CD4-positive, alpha-beta T cell treated with Interleukin-4 for 4 hours (primary cell): ENCODE measurements at places on chromosomes 1 and 21.

- no peak for DNase-seq
Measured at GRCh38 chr1:44787506-44787905, 464 bp downstream of the BEST4 start.

DNA sequence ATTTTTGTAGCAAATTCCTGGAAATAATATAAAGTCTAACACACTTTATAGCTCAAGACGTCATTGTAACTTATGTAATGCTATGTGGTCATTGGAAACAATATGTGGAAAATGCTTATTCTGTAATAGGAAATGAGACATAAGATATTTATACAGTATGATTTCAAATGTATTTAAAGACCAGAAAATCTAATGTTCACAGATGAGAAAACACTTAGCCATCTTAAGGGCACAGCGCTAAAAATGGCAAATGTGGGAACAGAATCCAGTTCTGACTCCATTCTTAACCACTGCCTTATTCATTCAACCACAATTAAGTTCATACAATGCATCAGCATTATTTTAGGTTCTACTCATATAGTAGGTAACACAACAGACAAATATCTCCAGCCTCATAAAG, 12.5 kb downstream of the CSDE1 start:
- no peak for DNase-seq

DNA sequence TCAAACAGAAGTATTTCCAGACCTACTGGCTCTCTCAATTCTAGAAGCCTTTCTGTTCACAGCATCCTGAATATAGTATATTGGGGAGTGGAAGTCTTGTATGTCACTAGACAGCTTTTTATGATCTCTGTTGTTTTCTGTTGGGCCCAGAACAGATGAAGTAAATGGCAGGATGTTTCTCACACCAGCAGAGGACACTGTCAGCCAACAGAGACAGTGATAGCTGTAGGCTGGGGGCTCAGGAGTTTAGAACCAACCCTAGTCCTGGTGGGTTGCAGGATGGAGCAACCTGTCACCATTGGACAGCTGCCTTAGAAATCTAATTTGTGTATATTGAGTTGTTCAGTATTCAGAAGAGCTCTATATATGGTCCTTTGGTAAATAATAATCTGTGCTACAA, 16.9 kb downstream of the AGO1 start:
- DNase-seq, result no peak

GRCh38 chr1:119674111-119674526, 26.1 kb upstream of the ZNF697 start:
- DNase-seq, result no peak

DNA sequence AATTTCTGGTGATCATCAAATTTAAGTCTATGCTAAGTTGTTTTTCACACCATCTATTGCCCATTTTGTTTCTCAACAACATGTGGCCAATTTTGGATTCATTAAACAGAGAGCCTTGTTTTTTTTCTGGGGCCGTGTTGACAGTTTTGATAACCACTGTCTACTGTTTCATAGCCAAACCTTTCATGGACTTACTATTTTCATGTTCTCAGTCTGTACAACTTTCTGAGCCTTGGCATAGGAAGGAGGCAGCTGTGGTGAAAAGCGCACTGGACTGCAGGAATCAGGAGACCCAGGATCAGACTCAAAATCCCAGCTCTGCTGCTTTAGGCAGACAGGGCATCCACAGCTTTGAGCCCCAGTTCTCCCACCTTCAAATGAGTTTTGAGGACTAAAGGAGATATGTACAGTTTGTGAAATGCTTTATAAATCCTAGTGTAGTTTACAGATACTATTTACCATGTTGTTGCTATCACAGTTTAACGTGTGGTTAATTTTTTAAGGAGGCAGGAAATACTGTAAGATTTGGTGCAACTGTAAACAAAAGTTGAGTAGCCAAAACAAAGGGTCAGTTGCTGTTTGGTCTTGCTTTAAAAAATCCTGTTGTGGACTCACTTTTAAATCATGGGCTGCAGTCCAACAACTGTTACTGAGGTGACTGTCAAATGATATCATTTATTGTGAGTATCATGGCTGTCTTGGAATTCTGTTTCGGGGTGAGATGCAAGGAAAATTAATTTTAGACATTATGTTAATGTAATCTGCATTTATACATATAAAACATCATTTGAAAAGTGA, 2.9 kb downstream of the MACO1 start:
- DNase-seq, result no peak

- no peak for DNase-seq
Measured at GRCh38 chr1:225434046-225434445, 6.2 kb upstream of the LBR start.

DNA sequence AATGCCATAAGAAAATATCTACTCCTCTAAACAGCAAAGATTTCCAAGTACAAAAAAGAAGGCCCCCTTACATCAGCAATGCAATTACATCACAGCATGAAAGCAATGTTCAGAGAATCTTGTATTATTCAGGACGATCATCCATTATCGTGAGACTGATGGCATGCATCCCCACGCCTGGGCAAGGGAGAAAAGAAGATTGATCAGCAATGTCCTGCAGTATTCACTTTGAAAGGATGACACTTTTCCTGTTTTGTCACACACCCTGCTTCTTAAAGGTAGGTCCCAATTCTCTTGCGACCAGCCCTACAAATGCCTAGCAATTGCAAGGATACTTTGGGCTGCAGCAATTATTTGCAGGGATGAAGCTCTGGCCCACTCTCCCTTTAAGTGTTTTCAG, 108.7 kb downstream of the TOMM20 start:
- DNase-seq, result no peak

DNA sequence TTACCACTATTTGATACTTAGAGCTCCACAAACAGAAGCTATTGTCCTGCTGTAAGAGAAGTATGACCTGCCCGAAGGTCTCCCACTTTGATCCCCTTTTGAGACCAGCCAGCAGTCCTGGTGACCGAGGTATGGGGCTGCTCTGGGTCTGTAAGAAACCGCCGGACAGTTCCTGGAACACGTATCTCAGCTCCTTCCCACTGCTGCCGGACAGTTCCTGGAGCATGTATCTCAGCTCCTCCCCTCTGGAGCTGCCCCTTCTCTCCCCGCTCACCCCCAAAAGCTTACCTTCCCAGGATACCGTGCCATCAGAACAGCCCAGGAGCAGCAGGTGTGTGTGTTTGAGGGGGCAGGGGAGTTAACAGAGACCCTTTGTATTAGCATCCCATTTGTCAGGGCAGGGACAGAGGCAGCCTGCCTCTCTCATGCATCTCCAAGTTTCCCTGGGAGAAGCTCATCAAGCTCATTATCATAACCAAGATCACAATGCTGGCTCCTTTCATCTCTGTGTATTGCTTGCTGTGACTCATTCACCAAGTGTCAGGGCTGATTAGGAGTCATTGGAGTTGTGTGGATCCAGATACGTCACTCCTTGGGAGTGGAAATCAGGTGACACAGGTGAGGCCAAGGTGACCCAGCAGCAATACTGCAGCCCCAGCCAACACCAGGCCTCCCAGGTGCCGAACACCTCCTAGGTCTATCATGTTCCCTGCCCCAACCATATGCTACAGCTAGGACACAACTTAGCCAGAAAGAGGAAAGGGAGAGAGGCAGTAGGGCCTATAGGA, 25.3 kb downstream of the OPTC start:
- DNase-seq, result no peak

- no peak for DNase-seq
Measured at GRCh38 chr1:181151378-181152326, 63.2 kb downstream of the IER5 start.

- no peak for DNase-seq
Measured at GRCh38 chr1:247713753-247714152, 2.7 kb downstream of the OR6F1 start.

- no peak for DNase-seq
Measured at GRCh38 chr1:97508653-97509218, 412.1 kb downstream of the DPYD start.

DNA sequence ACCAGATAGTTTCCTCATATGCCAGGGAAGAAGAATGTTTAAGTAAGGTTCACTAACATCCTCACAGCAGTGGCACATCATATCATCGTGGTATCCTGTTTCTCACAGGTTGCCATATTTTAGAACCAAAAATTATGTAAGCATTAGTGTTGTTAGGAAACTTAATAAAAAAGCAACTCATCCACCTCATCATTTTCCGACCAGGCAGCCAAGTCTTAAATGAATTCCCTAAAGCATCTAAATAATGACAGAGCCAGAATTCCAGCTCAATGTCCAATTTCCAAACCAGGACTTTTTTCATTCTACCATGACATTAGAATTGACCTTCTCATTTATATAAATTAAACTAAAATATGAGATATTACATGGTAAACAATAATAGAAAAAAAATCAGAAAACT, 272.7 kb downstream of the NTNG1 start:
- no peak for DNase-seq

GRCh38 chr1:3825356-3825755, 29.1 kb upstream of the LRRC47 start:
- no peak for DNase-seq

DNA sequence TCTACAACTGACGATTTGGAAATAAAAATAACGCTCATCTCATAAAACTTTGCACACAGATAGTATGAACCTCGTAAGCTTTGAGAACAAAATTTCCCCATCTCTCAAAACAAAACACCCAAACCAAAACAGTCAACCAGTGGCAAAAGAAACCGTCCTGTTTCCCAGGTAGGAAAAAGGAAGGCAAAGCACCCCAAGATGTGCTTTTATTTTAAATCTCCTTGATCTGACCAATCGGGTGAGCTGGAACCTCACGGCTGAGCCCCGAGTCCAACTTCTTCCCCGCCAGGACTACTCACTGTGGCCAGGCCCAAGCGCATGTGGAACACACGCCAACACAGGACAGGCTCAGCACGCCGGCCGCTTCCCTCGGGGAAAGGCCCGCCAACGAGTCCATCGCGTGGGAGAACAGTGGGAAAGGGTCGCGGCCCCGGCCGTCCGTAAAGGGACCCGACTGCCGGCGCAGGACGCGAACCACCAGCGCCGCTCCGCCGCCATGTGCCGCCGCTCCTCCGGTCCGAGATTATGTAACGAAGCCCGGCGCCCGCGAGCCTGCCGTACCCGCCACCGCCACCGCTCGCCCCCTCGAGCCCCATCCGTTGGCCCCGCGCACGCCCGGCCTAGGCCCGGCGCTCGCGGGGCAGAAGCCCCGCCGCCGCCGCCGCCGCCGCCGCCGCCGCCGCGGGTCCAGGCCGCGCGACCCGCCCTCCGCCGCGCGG, 759 bp downstream of the AHCTF1 start:
- peak; percentile 38 for DNase-seq

GRCh38 chr1:1173793-1174415, at the start of gene TTLL10:
Gene TTLL10, plus strand, starts transcription at chr1:1173880. Its CDS starts 5,336 bp downstream, at chr1:1179216.
- DNase-seq, result peak; percentile 69

DNA sequence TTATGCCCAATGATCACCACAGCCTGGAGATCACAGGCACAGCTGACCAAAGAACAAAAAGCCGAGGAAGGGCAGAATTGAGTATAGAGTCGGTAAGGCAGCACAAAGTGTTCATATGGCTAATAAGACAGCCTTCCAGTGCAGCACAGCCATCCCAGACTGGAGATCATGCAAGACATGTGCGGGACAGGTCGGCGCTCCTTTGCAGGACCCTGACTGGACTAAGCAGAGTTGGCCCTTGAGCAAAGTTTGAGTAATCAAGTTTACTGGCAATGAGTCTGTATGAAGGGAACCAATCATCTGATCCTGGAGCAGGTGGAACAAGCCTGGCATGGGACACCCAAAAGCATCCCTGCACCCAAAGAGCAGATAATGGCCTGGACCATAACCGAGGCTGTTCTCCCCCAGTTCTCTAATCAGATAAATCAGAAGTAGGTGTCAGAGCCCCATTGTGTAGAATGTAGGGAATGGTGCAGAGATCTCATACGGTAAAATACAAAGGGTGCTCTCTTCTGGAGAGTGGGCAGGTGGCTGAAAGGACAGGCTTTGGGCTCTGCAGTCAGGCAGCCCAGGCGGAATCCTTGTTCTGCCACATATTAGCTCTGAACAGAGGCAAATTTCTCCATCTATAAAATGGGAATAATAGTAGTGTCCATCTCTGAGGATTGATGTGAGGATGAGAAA, 10.7 kb upstream of the DNASE2B start:
- no peak for DNase-seq

DNA sequence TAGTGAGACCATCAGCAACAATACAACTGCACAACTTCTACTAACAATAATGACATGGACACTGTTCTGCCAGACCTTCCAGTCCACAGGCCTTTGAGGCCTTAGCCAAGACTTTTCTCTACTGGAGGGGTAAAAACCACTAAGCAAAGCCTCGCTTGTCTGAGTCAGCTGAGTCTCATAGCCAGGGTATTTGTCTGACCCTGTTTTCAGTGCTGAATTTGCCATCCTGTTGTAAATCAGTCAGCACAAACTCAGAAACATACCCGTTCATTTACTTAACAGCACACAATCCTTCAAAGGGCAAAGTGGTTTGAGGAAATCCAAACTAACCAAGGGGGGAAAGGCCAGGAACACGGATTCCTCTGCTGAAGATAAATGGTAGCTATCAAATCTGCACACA, 537.8 kb downstream of the SMYD3 start:
- DNase-seq, result no peak

DNA sequence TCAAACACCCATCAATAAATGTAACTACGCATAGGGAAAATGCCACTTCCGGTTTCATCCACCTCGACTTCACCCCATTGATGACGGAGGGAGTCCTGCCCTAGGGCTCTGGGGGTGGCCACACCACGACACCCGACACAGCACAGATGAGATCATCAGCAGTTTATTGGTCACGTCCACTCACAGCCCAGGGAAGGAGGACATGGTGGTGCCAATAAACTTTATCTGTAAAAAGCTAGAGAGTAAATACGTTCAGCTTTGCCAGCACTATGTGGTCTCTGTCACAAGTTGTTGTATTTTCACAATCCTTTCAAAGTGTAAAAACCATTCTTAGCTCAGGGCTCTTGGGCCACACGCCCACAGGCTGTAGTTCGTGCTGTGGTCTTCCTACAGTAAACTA, 16.3 kb downstream of the SETD4 start:
- no peak for DNase-seq

DNA sequence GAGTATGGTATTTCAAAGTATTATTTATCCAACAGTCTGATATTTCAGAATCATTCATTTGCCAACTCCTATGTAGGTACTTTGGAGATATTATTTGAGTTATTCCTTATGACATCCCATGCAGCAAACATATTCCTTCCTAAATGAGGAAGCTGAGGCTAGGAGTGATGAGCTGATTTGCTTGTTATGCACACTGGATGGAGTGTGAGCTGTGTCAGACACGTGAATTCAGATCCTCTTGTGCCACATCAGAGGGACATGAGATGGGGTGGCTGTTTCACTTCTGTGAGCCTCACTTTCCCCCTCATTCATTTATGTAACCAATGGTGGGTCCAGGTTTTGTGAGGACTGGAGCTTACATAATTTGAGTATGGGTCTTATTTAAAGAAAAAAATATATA, 215.9 kb downstream of the DISC1 start:
- DNase-seq, result no peak

GRCh38 chr1:67695963-67696362, 11.0 kb downstream of the GADD45A start:
- no peak for DNase-seq

- no peak for DNase-seq
Measured at GRCh38 chr1:229244091-229244490, 26.8 kb upstream of the RAB4A start.

DNA sequence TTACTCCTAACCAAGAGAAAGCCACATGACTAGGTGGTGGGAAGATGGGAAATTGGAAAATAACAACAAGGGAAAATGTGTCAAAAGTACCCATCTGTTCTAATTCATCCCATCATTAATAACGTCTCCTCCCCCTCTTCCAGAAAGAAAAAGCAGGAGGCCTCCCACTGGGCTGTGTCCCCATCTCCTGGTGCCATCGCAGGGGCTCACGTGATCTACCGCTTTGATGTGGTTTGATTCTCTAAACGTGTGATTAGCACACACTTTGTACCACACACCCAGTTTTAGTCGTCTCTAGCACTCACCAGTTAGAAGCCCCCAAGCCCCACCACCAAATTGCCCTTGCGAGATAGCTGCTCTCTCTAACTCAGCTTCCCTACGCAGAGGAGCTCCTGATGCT, 353.6 kb downstream of the RRAGC start:
- no peak for DNase-seq
